Occipital lobe (tissue), 3 donors: ENCODE measurements at places on chromosomes 12 and 14. TPM values are rescaled to one million over a fixed set of nuclear protein-coding genes. Genes with fewer than 3 reads are reported as not detected.

Gene DLK1
- 0.31 TPM for total RNA-seq

Gene IFI27L1
- total RNA-seq, result 5.0 TPM

Gene TC2N
- 22.8 TPM for total RNA-seq

Gene NPAS3
- total RNA-seq, result 44.6 TPM

Gene TPPP2
- total RNA-seq, result not detected

Gene ANKLE2
- 46.2 TPM for total RNA-seq

Gene COCH
- 39.1 TPM for total RNA-seq

Gene ADAM21
- total RNA-seq, result 0.16 TPM
